HCEC 1CT (cell line): ENCODE measurements at places on chromosomes 1 and 21.

- no peak for DNase-seq
These were observed 633.7 kb downstream of the USP25 start for GRCh38 chr21:16363518-16363917.

DNA sequence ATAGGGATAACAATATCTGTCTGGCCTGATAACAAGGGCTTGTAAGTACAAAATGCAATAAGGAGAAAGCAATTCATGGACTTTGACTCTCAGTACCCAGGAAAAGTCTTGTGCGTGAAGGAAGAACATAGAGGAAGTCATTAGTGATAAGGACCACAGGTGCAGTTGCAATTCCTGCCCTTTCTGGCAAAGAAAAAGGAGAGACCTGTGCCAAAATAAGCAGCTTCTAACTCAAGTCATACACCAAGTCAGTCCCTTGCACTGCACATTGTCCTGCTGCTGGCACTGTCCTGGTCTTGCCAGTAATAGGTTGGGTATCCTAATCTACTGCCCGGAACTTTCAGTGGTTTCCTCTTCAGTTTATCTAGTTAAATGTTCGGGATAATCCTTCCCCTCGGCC, 14.8 kb upstream of the SOD1 start:
- DNase-seq = no peak

DNA sequence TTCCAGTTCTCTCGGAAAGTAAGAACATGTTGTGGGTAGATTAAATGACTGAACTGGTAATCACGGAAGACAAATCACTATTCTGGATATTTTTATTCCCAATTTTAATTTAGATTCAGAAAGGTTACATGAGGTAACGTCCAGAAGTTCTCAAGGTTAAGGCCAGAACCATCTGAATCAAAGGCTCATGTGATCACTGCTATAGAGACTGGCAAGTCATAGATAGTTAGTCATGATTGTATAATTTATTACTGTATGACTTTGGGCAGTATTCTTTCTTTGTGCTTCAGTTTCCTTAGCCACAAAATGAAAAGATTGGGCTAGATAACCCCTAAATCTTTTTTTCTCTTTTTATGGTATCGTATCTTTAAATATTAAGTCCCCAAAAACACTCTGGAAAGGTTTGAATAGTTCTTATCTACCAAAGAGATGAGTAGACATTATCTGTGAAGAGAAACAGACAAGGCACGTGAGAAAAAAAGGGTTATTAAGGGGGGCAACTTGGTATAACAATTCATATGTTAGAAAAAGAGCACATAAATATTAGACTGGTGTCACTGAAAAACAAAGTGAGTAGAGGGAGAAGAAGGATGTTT, 241.0 kb downstream of the PTPRC start:
- DNase-seq = peak; percentile 64

- no peak for DNase-seq
These were observed 147.0 kb downstream of the PLPP3 start for GRCh38 chr1:56432166-56432971.

DNA sequence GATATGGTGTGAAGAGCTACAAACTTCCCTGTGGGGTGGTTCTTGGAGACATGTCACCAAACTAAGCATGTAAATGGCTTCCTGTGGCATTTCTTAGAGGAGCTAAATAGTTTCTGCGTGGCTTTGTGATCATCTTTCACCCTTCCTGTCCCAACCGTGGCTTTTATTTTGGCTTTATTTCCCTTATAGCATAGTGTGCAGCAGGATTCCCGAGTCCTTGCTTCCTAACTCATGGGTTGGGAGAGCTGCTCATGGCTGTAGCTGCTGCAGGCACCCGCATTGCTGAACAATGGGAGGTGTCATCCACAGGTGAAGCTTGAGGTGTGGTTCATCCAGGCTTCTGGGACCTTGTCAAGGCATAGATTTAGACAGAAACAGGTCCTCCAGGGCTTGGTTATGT, 192.0 kb downstream of the SDCCAG8 start:
- DNase-seq = no peak

DNA sequence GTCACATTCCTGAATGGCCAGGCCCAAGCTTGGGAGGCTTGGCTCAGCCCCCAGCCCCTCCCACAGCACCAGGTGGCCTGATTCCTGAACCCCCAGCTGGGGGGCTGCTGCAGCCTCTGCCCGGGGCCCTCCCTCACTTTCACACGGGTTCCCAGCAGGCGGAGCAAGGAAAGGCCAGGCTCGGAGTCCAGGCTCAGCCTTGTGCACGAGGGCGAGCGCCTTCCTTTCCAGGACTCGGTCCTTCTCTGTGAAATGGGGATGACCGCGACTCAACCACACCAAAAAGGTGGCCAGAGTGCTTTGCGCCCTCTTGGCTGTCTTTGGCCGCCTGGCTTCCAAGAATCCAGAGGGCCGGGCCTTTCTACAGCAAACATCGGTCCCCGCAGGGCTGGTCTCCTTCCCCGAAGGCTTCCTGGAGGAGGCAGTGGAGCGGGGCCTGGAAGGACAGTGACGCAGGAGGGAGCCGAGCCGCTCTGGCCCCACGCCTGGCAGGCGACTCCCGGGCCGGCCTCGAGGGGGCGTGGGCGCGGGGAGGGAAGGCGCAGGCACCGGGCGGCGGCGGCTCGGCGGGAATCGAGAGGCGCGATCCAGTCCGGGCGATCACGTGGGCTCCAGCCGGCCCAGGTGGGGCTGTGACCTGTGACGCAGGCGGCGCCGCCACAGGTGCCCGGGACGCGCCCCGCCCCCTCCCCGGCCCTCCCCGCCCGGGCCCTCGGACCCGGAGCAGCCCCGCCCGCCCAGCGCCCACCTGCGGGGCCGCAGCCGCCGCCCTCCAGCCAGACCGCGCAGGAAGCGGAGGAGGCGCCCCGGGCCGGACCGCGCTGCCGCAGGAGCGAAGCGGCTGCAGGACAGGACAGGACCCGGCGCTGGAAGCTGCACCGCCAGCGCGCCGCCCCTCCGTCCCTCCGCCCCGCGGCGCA, at the start of gene ARHGEF16:
ARHGEF16 (plus strand) TSS at position 775 of the 920 bp plus-strand sequence. CDS start 8,420 bp downstream, outside the sequence.
- DNase-seq = no peak

- DNase-seq = no peak
These were observed 58.9 kb downstream of the C1orf198 start for GRCh38 chr1:230809256-230809990.

DNA sequence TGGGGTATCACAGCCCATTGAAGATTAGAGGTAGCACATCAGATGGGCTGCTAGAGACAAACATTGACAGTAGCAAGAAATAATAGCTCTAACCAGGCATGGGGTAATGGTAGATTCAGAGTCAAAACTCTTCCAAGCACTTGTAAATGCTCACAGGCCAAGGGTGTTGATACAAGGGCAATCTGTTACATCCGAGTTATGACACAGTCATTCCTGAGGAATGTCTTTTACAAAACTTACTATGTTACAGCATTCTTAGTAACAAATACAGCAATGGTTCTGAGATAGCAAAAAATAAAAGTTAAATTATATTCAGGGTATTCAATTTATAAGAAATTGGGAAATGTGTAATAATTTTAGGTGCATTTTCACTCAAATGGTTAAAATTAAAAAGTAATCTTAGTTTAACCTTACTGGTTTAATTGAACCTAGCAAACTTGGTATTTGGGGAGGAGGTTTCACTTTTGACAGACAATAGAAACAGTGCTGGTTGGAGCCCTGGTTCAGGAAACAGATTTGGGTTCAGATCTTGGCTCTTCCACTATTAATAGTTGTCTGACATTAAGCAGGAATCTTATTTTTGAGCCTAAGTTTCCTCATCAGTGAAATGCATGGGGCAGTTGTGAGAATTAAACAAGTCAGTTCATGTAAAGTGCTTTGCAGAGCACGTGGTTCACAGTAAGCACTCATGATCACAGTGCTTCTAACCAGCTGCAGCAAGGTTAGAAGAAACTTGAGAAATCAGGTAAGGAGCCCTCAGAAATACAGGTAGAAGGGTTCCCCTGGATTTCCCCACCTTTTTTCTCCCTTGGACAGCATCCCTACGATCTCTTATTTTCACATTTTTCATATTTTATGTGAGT, 4.4 kb downstream of the ST3GAL3 start:
- DNase-seq = peak; percentile 87

DNA sequence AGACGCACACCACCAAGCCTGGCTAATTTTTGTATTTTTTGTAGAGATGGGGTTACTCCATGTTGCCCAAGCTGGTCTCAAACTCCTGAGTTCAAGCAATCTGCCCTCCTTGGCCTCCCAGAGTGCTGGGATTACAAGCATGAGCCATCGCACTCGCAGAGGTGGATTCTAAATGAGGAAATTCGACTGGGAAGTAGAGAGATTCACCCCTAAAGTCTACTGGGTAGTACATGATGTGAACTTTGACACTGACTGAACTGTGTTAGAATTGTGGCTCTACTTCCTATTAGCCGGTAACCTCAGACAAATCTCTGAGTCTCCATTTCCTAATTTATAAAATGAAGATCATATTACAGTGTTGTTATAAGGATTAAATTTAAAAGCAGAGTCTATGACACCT, 276.0 kb upstream of the NR5A2 start:
- DNase-seq = no peak

DNA sequence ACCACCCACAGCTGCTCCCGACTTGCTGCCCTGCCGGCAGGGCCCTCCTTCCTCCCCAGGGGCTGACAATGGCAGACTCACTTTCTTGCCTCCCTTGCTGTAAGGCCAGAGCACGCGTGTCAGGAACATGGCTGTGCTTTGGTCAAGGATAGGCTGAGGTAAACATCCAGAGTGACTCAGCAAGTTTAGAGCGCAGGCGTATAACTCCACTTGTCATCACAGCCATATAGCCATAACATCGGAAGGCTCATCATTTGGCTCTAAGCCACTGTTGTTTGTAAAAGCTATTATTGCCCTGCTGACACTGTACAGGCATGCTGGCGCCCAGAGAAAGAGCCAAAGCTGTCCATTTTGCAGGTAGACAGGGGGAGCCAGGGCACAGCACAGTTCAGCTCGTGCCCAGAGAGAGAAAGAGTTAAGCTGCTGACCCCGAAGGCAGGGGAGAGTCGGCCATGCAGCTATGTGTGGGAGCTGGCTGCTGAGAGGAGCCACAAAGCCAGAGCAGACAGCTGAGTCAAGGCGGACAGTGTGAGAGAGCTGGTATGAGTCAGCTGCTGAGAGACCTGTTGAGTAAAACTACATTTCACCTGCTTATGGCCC, 60.6 kb downstream of the GNG4 start:
- peak; percentile 31 for DNase-seq

DNA sequence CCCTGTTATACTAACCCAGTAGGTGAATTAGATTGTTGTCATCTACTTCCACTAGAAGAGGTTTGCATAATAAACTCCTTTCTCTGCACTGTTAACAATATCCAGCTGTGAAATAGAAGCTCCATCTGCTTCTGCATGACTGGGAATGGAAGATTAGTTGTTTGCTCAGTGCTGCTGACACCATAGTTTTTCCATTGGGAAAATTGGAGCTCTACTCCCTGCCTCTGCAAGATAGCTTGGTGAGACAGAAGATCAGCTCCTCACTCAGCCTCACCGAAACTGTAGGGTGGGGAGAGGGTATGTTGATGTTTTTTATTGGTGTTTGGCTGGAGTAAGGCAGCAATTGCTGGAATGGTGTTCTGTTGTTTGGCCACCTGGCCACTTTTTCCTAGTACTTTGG, 331.6 kb upstream of the ADAMTS5 start:
- DNase-seq = no peak

GRCh38 chr1:118954301-118954905, 33.7 kb downstream of the TBX15 start:
- no peak for DNase-seq

- no peak for DNase-seq
These were observed 23.6 kb upstream of the PSEN2 start for GRCh38 chr1:226846786-226847185.

DNA sequence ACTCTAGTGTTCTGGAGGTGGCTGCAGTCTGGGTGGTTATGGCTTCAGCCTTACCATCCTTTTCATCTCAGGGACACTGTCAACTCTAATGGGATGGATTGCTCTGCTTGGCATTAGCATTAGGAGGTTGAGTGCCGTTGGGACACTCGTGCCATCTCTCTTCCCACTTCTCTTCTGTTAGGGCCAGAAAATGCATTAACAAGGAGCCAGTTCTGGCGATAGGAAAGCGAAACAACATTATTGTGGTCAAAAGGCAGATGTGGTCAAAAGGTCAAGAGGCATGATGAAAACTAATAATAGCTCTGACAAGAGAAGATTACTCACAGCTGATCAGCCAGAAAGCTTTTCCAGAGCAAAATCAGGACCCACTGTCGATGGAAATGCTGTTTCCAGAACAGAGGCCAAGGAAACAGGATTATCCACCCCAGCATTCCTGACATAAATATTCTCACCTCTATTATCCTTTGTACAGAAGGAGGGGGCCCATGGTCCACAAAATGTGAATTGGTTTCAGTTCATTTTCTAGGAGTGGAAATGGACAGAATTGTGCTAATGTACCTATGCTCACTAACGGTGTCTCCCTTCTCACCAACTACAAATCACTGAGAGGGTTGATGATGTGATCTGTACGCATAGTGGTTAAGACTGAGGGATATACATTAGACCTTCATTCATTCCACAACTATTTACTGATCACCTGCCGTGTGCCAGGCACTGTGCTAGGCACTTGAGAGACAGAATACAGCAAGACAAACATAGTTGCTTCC, 72.0 kb downstream of the ST6GALNAC5 start:
- DNase-seq = peak; percentile 80

DNA sequence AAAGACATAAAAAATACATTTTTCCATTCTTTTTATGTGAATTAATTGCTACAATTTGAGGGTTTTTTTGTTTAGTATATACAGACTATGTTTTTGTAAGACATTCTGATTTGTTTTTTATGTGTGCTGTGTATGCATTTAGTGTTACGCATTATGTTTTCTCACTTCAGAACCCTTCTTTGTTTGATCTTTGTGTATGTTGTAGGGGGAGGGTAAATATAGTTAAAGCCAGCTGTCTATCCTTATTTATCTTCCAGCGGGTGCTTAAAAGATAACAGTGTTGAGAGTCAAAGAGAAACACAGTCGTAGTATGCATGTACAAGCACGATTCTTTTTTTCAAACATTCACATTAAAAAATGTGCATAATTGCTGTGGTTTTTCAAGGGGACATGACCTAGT, 97.5 kb upstream of the KIAA1614 start:
- no peak for DNase-seq

GRCh38 chr1:115198938-115199337, 109.6 kb upstream of the TSPAN2 start:
- peak; percentile 60 for DNase-seq
